ENCODE measurements at places on chromosomes 6 and 20. TPM values are rescaled to one million over a fixed set of nuclear protein-coding genes. Genes with fewer than 3 reads are reported as not detected.

Gene DNMT3B
- total RNA-seq = 2.0 TPM

Gene SPTLC3
- total RNA-seq = 26.7 TPM

DNA sequence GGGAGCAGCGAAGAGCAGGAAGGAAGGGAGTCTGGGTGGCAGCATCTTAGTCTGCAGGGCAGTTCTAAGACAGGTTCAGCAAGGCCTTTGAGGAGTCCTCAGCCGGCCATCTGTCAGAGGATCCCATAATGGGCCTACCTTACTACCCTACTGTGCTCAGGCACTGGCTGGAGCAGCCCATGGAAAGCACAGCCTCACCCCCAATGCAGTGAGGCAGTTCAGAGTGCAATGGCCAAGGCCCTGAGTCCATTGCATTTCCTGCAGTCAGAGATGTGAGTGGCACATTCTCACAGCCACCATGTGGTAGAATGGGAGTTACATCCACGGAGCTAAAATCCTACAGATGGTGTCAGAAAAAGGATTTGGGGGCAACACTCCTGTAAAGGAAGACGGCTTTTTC, 19.4 kb upstream of the OVOL2 start:
- no peak for DNase-seq

DNA sequence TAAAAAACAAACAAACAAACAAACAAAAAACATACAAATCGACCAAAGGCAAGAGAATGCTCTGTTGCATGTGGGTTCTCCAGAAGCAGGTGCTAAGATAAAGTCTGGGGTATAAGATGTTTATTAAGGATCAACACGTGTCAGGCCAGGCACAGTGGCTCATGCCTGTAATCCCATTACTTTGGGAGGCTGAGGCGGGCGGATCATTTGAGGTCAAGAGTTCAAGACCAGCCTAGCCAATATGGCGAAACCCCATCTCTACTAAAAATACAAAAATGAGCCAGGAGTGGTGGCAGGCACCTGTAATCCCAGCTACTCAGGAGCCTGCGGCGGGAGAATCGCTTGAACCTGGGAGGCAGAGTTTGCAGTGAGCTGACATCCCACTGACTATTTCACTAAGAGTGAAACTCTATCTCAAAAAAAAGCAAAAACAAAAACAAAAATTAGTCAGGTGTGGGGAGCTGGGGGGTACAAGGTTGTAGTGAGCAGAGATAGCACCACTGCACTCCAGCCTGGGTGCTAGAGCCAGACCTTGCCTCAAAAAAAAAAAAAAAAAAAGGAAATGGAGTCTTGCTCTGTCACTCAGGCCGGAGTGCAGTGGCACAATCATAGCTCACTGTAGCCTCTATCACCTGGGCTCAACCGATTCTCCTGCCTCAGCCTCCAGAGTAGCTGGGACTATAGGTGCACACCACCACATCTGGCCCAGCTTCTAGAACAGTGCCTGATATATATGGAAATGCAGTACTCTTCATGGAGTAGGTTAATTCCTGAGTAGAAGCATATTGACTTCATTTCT, 86.8 kb upstream of the JARID2 start:
- no peak for DNase-seq

DNA sequence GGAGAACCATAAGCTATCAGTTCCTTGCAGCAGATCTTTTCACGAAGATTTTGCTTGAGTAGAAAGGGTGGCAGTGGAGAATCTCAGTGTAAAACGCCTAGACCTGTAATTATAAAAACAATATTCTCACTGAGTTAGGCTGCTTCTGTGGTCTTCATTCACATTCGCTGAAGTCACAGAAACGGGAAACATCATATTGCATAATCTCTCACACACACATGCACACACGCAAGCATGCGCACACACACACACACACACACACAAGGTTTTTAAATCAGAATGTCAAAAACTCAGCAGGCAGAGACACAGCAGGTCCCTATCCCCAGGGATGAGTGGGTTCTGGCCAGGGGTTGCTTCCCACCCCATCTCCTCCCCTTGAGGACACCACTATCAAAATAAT, 175.5 kb downstream of the ATXN1 start:
- DNase-seq = peak; percentile 17
